ENCODE measurements at places on chromosomes 11 and 22.
A peak's percentile ranks its signal among the peaks of the same experiment; 100 is the strongest.

DNA sequence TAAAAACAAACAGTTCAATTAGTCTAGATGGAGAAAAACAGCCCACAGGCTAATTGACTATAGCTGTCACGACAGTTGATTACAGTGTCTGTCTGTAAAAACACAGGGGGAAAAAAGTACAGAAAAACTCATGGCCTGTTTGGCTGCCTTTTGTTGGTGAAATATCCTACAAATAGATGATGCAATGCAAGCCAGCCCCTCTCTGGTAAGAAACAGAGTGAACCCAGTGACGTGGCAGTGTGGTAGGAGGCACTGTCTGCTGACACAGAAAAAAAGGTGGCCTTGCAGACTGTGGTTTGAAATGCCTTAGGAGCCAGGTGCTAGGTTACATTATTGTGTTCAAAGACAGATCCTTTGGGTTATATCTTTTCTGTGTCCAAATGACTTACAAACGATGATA is 431.4 kb upstream of the CCDC90B start:
- no peak for DNase-seq

- no peak for DNase-seq
Observed at GRCh38 chr11:1567052-1567720, 4.9 kb downstream of the DUSP8 start.

DNA sequence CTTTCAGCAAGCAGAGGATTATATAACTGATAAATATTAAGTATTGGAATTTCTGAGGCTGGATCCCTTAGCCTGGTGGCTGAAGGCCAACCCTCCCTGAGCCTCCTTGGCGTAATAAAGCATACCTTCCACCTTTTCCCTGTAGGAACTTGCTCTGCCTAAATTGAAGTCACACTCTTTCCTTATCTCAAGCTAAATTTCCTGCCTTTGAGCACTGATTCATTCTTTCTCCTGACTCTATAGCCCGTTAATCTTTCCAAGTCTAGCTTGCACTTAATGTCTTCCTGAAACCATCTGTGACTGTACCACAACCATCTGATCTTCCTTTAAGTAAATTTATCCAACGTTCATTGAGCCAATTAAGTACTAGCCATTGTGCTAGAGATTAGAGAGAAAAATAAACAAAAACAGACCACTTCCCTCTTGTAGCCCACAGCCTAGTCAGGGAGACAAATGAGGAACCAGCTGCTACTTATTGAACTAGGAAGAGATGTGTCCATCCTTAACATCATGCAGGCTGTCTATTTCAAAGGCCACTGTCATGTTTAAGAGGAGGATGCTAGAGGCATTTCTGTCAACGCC is 62.9 kb downstream of the GRK3 start:
- no peak for DNase-seq

DNA sequence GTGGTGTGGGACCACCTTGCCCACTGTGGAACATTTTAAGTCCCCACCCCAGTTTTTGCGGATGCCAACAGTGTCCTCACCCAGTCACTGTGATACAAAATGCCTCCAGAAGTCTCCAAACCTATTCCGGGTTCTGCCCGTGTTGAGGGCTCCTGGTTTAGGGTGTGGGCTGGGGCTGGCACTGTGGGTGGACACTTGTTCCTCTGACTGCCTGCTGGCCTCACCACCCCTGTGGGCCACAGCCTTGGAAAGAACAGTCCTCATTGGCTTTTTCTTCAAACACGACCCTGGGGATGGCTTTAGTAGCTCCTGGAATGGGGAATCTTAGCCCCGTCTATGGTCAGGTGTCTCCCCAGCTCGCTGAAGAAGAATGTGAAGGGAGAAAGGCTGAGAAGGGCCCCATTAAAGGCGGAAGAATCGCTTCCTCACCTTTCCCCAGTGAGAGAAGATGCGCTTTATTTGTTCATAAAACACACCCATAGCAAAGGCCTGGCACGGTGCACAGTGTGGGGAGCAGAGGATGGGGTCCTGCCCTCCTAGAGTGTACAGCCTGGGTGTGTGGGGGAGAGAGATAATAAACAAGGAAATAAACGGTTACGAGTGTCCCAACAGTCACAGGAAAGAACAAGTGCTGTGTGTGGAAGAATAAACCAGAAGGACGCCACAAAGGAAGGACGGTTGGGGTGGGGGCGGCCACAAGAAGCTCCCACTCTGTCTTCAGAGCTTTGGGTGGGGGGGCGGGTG is 91.6 kb upstream of the SLC22A12 start:
- no peak for DNase-seq

DNA sequence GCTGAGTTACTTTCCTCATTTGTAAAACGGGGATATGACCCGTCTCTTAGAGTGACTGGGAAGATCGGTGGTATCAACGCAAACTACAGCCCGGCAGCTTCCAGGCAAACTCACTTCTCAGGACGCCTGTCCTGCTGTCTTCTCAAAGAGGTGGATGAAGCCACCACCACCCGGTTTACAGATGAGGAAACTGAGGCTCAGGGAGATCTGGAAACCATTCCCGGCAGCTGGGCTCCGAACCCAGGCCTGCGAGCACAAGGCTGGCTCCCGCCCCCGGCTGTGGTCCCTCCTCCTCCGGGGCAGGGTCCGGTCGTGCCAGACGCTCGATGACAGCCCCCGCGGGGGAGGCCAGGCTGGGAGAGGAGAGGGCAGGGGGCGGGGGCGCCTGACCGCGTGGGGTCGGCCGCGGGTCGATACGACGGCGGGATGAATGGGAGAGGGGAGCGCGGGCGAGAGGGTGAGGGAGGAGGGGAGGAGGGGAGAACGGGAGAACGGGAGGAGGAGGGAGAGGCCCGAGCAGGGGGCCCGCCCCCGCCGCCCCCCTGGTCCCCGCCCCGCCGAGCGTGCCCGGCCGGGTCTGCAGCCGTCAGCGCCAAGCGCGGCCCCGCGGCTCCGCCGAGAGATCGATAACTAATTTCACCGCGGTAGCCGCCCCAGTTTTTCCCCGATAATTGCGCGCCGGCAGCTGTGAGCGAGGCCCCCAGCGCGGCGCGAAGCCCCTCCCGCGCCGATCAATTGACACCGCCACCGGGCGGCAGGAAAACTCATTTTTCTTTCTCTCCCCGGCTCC is 14.0 kb downstream of the IGLL1 start:
- peak; percentile 43 for DNase-seq

DNA sequence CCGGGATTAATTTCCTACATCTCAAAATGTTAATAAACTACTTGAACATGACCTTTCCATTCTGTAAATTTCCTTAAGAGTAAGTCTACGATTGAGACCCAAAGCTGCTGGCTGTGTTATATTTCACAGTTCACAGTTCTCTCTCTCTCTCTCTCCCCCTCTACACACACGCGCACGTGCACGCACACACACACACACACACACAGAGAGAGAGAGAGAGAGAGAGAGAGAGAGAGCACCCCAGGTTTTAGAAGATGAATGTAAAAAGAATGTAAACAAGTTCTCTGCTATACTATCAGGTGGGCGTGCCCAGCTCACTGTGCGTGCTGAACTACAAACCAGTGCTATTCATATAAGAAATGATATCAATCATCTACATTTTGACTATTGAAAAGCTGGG is 3.3 kb downstream of the BDNF start:
- no peak for DNase-seq

DNA sequence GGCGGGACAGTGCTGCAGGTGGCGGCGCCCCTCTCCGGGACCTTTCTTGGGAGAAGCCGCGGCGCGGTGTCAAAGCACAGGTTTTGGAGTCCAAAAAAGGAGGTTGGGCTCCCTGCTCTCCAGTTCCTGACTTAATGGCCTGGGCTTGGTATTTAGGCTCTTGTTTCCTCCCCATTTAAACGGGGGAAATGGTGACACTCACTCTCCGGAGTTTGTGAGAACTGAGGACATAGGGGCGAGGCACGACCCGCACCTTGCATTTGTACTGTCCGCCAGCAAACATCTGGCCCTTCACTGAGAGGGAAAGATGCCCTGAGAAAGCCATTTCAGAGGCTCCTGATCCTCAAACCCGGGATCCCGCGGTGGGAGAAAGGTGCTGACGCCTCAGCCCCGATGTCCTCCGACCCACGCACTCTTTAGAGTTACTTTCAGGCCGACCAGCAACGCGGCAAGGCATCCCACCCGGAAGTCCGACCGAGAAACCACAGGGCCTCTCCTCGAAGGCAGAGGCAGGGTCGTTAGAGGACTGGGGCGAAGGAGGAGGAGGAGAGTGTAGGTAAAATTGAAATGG is 2.9 kb upstream of the WDR74 start:
- DNase-seq: peak; percentile 83

- no peak for DNase-seq
Observed at GRCh38 chr11:121964591-121964990, 151.4 kb downstream of the BLID start.

DNA sequence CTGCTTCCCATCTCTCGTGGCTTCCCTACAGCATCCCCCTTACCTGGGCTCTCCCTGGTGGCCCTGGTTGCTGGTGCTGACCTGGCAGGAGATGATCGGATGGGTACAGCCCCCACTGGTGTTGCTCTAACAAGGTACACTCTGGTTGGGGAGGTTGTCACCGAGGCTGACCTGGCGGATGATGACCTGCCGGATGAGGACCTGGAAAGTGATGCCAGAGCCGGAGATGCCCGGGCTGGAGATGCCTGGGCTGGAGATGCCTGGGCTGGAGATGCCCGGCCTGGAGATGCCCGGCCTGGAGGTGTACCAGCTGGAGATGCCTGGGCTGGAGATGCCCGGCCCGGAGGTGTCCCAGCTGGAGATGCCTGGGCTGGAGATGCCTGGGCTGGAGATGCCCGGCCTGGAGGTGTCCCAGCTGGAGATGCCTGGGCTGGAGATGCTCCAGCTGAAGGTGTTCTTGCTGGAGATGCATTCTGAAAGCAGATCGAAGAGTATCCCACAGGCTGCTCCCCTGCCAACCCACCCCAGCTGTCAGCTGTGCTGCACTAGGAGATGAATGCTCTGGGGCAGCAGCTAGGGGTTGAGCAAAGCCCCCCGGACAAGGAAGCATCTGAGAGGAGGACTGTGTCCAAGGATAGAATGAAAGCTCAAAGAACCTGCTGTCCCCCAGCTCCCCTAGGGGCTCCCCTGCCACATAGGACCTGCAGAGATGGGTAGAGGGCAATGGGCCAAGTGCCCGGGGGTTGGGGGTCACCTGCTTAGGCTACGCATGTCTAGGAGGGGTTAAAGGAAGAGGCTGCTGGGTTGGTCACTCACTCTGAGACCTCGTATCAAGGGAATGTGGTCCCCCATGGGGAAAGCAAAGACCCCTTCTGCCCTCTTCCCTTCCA is 10.6 kb downstream of the TMPRSS13 start:
- peak; percentile 13 for DNase-seq

Data from activated T-cell treated with anti-CD3 and anti-CD28 coated beads, Interleukin-2, amount 50 U/mL, for 24 hours (primary cell).